Right lung (tissue), 10 donors: ENCODE measurements at places on chromosomes 1 and 21. TPM values are rescaled to one million over a fixed set of nuclear protein-coding genes. Genes with fewer than 3 reads are reported as not detected.

Gene TTLL10
- 1.2 TPM for polyA plus RNA-seq

Gene FCRL1
- 0.12 TPM for polyA plus RNA-seq

Gene SCAMP3
- polyA plus RNA-seq: 42.8 TPM

Gene MYBPH
- 0.08 TPM for polyA plus RNA-seq

Gene AMY2A
- polyA plus RNA-seq: 0.37 TPM

Gene GPX7
- polyA plus RNA-seq: 83.7 TPM

Gene RBP7
- 1.3 TPM for polyA plus RNA-seq

Gene SLAMF9
- not detected for polyA plus RNA-seq
